NCI-H1417 (cell line): ENCODE measurements at places on chromosomes 7 and 10.

- no peak for DNase-seq
Observed at GRCh38 chr7:106076537-106076936, 35.6 kb downstream of the SYPL1 start.

GRCh38 chr10:119680650-119681081 is 29.5 kb downstream of the BAG3 start:
- DNase-seq, result no peak

- DNase-seq, result no peak
Observed at GRCh38 chr10:58282615-58283014, 13.7 kb downstream of the CISD1 start.

DNA sequence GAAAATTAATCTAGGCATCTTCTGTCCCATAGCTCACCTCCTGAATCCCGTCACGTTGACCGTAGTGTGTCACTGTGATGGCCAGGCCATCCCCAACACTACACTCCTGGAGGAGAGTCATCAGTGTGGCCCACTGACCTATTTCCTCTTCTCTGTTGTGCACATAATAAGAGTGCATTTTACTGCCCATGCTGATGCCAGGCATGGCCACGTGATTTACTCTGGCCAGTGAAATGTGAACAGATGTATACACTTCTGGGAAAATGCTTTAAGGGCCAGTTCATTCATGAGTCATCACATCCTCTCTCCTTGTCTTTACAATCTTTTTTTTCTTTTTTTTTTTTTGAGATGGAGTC is 101.9 kb upstream of the PIP4K2A start:
- DNase-seq, result no peak

- DNase-seq, result no peak
Observed at GRCh38 chr7:47817917-47818316, 130.3 kb downstream of the PKD1L1 start.

- no peak for DNase-seq
Observed at GRCh38 chr10:57921140-57921539, 346.6 kb downstream of the IPMK start.

GRCh38 chr7:44972562-44972961 is 6.3 kb downstream of the MYO1G start:
- DNase-seq, result no peak

DNA sequence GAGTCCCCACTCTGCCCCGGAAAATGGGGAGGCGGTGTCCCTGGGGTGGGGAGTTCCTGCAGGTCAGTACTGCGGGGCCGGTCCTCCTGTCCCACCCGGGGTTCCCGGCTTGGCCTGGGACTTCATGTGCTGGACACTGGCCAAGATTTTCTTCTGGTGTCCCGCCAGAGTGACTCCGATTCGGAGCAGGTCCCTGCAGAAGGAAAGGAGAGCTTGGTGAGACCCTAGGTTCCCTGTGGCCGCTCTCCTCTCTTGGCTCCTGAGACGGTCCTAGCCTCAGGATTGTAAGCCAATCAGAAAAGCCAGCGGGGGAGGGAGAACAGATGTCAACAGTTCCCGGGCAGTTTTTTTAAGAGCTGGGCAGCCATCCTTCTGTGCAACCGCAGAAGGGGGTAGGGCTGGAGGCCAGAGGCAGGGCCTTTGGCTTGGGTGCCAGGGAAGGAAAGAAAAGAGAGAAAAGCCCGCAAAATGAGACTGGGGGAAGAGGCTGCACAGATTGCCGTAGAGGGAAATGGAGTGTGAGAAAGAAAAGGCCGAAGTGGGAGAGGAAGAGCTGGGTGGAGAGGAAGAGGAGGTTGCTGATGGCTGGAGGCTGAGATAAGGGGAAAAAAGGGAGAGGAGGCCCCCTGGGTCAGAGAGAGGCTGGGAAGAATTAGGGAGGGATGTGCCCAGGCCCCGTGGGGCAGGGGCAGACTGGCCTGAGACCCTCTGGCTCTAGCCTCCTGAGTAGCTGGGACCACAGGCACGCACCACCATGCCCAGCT is 23.7 kb downstream of the EPHB4 start:
- peak; percentile 77 for DNase-seq

- no peak for DNase-seq
Observed at GRCh38 chr7:99860281-99861127, 16.3 kb downstream of the OR2AE1 start.

DNA sequence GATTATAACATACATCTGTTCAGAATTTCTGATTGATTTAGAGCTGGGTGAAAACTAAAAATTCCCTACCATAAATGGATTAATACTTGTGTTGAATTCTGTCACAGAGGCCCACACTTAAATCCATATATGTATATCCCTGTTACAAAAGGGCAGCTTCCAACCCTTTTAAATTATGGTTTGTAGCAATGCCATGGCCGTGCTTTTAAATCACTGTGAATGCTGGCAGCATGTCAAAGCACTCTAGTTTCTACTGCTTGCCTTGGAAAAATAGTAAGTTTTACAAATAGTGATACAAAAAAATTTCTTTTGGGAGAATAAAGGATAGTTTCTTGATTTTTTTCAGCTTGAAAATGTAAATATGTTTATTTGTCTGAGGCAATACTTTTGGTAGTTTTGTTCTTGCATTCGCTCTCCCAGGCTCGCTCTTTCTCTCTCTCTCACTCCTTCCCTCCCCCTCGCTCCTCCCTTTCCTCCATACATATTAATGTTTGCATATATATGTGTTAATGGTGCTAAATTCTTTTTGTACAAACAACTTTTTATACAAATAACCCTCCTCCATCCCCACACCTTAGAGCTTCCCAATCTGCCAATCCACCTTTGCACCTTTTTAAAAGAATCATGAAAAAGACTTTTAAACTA is 29.8 kb downstream of the TES start:
- DNase-seq, result peak; percentile 84

DNA sequence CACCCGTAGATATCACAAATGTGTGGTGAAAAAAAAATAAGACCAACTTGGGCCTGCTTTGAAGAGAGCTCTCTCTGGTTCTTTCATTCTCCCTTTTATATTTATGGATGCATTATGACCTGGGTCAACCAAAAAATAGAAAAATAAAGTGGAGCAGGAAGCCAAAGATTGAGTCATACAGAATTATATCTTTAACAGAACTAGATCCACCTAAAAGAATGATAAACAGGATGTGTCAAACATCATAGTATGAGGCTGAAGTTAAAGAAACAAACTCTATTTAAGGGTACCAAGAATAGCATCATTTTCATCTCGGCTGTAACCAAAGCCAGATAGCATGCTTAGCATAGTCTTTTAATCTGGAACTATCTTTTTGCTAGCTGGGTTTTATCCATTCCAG is 28.8 kb upstream of the NMT2 start:
- DNase-seq, result no peak

- no peak for DNase-seq
Observed at GRCh38 chr7:23117841-23118240, 12.3 kb downstream of the KLHL7 start.

GRCh38 chr7:15571301-15571878 is 9.6 kb upstream of the AGMO start:
- no peak for DNase-seq

DNA sequence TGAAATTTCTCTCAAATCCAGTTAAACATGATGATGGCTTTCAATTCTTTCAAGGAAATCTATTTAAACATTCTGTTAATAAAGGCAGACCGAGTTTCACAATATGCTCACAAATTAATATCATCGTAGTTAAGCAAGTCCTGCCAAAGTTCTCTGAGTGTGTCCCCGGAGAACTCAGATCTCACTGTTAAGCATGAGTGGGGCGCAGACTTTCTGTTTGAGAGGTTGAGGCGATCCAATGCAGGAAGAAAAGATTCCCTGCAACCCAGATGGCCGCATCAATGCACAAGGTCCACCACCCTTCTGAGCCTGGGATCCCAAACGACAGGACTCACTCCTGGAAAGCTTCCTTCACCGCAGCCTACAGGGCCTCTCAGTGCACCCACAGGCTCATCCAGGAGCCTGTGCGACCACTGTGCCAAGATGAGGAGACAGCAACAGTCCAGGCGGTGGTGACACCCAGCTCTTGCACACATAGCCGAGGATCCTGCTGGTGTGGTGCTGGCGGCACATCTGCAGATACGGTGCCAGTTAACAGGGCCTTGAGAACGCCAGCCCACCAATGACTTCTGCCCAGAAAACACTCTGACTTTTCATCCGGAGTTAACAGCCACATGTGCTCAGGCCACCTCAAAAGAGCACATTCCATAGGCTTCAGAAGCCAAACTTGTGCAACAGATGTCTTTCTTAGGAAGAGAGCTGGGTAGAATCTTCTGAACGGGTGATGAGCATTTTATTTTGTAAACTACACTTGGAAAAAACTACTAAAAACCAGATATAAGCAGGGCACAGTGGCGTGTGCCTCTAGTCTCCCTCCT is 102.1 kb downstream of the ZRANB1 start:
- no peak for DNase-seq

- DNase-seq, result no peak
Observed at GRCh38 chr7:106419455-106420182, 134.8 kb upstream of the NAMPT start.

- no peak for DNase-seq
Observed at GRCh38 chr10:71234970-71235685, 22.8 kb downstream of the UNC5B start.

DNA sequence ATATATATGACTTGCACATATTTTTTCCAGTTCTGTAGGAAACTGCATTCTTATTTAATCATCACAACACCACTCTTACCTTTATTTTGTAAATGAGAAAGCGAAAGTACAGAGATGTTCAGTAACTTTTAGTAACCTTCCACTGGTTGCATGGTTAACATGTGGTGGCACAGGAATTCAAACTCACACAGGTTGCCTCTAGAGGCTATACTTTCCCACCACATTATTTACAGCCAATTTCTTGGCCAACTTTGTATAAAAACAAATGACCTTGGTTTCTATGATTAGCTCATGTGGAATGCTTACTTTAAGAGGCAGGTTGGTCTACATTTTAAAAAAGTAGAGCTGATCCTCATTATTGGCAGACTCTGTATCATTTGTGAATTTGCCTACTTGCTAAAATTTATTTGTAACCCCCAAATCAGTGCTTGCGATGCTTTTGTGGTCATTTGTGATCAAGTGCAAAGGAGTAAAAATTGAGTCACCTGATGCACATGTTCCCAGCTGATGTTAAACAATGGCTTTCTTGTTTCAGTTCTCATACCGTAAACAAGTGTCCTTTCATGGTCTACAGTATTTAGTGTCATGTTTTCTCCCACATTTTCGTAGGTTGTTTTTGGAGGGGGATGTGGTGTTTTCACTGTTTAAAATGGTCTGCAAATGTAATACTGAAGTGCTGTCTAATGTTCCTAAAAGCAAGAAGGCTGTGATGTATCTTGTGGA is 14.8 kb downstream of the BBS9 start:
- DNase-seq, result no peak

- no peak for DNase-seq
Observed at GRCh38 chr10:43118631-43119415, 19.4 kb upstream of the CSGALNACT2 start.

DNA sequence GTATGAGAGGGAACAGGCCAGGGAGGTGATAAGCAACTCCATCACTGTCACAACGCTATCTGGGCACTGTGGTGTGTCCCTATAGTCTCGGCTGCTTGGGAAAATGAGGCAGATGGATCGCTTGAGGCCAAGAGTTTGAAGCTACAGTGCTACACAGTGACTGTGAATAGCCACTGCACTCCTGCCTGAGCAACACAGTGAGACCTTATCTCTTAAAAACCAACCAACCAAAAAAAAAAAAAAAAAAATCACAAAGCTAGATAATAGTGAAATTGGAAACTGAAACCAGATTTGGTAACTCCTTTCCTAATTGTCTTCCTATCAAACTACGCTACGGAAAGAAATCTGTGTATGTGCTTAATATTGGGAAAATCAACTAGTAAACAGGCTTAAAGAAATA is 14.1 kb downstream of the MICU1 start:
- DNase-seq, result peak; percentile 21

DNA sequence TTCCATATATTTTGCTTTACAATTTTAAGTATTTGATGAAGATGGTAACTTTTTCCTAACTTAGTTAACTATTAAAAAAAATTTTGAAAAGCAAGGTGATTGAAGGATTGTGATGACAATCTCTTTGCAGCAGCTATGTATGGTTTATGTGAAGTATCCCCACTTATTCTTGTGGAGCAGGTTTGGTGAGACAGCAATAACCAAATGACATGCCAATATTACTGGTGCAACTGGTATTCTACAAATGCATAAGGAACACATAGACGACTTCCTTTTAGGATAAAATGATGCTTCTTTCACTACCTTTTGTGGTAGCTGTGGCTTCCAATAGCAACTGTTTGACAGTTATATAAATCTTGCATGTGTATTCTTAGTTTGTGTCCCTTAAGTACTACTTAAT is 465.3 kb downstream of the PLXDC2 start:
- no peak for DNase-seq

GRCh38 chr7:17126413-17127268 is 171.8 kb upstream of the AHR start:
- DNase-seq, result no peak

- DNase-seq, result no peak
Observed at GRCh38 chr7:23349484-23350157, 50.5 kb downstream of the MALSU1 start.

DNA sequence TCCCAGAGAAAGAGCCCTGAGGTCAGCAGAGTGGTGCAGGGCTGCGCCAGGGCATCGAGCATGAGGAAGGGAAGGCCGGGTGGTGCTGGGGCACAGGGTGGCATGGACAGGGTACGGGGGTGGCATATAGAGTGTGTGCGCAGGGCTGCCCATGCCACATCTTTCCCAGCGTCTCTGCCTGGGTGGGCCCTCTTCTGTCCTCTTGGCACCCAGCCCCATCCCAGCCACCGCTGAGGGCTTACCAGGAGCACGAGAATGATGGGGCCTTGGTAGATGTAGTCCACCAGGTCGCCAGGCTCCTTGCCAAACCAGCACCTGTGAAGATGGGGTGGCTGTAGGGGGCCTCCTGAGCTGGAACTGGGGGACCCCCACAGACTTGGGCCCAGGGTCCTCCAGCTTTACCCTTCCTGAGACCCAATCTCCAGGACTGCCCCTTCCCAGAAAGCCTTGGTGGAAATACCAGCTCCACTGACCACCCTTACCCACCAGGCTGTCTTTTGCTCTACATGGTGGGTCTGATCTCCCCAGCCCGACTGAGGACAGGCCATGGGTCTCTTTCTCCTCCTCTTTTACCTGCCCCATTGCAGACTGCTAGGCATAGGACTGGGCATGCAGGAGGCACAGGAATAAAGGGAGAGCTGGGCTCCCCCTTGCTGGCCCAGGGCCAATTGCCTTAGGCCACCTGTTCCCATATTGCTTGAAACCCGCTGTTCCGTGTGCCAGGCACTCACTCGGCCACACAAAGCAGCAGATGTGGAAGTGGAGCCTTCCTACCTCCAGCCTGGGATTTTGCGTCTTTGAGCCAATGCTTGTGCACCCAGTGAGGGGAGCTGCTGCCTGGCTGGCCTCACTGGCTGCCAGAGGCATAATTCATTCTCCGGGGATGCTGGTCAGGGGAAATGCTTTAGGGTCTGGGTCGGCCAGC is 21.7 kb downstream of the CRHR2 start:
- DNase-seq, result peak; percentile 91

DNA sequence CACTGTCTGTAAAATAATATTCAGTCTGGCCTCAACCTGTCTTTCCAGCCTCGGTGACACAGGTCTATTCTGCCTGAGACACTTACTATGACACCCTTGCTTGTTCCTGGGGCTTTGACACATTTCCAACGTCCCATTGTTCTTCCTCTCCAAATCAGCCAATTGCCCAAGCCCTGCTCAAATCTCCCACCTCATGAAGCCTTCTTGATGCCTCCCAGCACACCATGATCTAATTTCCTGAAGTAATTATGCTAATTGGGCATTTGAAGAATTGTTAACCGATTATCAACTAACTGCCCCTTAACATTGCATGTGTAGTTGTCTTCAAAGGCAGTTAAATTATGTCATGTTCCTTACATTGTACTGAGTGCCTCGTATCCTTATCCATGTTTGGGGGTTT is 33.1 kb downstream of the CAV1 start:
- DNase-seq, result no peak
